ENCODE measurements at places on chromosomes 12 and 14. TPM values are rescaled to one million over a fixed set of nuclear protein-coding genes. Genes with fewer than 3 reads are reported as not detected.

Gene ASIC1
- polyA plus RNA-seq = 9.5 TPM

Gene SIVA1
- 78.9 TPM for polyA plus RNA-seq

Gene ARMH4
- 5.1 TPM for polyA plus RNA-seq

Gene GPR65
- polyA plus RNA-seq = 0.88 TPM

Gene MED6
- 27.5 TPM for polyA plus RNA-seq

Gene ADAM20
- 0.12 TPM for polyA plus RNA-seq

DNA sequence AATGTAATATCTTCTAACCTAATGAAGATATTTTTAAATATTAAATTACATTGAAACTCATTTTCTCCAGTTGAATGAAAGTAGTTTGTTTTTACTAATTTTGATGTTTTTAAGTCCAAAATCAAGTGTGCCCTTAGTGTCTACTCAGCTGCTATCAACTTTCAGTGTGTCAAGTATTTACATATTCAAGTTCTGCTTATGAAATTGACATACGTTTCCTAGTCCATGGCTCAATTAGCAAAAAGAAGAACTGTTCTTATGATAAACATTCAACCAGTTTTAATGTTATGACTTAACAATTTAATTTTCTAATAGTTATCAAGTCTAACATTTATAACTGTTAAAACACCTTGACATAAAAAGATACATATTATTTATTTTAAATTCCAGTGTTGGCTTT lies 137.1 kb downstream of the DUSP6 start:
- DNase-seq = no peak

DNA sequence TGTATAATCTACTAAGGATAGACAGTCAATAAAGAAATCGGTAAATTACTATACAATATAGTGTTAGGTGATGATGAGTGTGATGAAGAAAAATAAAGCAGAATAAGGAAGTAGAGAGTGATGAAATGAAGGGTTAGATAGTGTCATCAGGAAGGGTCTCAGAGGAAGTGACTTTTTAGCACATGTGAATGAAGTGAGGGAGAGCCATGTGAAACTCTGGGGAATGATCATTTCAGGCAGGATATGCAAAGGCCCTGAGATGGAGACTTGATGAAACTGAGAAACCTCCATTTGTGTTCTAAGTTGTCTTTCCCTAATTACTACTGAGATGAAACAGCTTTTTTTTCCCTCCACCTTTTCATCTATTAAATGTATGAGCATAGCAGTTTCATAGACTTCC lies 19.4 kb upstream of the GNPTAB start:
- DNase-seq = no peak

DNA sequence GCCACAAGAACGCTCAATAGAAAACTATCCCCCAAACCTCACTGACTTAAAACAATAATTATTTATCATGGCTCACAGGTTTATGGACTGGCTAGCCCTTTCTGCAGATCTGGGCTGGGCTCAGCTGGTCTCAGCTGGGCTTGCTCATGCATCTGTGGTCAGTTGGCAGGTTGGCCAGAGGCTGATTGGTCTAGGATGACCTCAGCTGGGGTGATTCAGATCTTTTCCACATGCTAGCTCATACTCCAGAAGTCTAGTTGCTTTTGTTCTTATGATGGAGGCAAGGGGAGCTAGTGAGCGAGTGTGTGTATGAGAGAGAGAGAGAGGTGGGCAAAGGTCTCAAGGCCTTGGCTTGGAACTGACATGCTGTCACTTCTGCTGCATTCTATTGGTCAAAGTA lies 181.2 kb upstream of the NRXN3 start:
- no peak for DNase-seq

- DNase-seq = no peak
Measured at GRCh38 chr14:81398196-81398891, 1.8 kb downstream of the STON2 start.

DNA sequence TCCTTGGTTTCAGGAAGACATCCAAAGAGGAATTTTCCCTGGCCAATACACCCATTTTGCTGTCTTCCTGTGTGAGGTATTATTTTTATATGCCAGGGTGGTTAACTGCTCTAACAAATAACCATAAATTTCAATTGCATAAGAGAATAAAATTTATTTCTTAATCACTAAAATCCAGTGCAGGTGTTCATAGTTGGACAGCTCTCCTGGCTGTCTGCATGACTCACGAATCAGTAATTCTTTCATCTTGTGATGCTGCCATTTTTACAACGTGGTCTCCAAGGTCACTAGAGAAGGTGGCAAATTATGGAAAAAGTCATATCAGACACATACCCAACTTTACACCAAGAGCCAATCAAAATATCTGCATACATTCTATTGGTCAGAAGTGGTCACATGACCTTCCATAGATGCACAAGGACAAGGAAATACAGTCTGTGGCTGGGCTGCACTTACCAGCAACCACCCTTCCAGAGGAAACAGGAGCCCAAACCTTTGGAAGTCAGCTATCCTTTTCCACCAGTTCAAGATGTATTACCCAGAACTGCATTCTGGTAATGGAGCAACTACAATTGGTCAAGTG lies 193.5 kb upstream of the PLEKHG7 start:
- DNase-seq = no peak

DNA sequence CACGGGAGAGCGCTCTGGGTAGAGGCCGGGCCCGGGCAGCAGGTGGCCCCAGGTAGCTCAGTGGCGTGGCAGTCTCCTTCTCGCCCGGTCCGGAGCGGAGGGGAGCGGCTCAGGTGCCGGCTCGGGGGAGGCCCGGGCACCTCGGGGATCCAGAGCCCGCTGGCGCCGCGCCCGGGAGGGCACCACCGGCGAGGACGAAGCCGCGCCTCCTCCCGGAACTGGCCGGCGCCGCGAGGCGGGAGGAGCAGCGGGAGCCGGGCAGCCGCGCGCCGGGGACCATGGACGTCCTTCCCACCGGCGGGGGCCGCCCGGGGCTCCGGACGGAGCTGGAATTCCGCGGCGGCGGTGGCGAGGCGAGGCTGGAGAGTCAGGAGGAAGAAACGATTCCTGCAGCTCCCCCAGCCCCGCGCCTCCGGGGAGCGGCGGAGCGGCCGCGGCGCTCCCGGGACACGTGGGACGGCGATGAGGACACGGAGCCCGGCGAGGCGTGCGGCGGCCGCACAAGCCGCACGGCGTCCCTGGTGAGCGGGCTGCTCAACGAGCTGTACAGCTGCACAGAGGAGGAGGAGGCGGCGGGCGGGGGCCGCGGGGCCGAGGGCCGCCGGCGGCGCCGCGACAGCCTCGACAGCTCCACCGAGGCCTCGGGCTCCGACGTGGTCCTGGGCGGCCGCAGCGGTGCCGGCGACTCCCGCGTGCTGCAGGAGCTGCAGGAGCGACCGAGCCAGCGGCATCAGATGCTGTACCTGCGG lies 21.5 kb upstream of the GNS start:
- peak; percentile 18 for DNase-seq

DNA sequence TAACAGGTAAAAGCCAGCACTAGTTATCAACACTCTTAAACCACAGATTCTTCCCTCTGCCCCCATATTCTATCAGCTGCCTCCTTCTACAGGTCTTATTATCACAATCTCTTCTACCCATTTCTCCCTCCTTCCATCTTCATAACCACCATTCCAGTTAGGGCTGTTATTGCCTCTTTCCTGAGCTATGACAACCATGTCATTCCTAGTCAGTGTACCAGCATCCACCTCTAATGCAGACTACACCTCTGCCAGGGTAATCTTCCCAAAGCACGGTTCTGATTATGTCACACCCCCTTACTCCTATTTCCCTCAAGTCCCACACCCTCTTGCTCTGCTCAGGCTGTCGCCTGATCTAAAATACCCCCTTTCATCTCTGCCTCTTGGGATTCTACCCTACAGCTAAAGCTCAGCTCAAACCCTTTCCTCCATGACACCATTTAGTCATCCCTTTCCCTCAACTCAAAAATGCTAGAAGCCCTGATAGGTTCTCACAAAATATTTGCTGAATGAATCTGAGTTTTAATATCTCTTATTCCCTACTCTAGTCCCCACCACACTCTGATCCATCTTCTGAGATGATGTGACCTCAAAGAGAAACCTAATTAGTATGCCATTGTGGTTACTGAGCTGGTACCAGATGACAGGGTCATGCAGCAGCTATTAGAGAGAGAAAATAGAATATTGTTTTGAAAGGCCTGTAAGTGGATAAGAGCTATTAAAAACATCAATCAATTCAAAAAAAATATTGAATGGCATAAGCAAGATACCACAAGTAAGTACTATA lies 11.7 kb downstream of the RACGAP1 start:
- DNase-seq = no peak

DNA sequence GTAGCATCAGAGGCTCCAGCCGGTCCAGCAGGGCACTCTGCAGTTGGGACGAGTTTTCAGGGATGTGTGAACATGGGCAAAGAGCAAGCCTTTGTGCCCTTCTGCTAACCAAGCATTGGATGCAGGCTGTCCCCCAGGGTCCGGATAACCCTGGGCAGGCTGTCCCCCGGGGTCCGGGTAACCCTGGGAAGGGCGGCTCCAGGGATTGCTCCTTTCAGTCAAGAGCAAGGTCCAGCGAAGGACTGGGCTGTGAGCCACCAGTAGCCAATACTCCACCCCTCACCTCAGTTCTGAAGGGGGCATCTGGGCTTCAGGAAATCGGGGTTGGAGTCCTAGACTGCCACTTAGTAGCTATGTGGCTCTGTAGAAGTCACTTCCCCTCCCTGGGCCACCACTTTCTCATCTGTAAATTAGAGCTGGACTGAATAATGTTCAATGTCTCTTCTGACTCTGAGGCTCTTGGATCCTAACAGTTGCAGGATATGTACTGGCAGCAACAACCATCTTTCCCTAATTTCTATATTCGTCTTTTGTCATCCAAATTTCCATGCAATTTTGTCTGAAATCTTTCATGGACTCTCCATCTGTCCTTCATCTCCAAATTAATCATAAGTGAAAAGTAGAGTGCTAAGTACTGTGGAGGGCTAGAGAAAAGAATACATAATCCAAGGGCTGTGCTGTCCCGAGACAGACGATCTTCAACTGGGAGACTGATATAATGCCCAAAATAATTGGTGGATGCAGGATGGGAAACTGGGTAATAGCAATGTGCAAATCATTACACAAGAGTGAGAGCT lies 137.4 kb upstream of the NTF3 start:
- DNase-seq = no peak

- DNase-seq = no peak
Measured at GRCh38 chr12:54301428-54302048, 723 bp upstream of the NFE2 start.

DNA sequence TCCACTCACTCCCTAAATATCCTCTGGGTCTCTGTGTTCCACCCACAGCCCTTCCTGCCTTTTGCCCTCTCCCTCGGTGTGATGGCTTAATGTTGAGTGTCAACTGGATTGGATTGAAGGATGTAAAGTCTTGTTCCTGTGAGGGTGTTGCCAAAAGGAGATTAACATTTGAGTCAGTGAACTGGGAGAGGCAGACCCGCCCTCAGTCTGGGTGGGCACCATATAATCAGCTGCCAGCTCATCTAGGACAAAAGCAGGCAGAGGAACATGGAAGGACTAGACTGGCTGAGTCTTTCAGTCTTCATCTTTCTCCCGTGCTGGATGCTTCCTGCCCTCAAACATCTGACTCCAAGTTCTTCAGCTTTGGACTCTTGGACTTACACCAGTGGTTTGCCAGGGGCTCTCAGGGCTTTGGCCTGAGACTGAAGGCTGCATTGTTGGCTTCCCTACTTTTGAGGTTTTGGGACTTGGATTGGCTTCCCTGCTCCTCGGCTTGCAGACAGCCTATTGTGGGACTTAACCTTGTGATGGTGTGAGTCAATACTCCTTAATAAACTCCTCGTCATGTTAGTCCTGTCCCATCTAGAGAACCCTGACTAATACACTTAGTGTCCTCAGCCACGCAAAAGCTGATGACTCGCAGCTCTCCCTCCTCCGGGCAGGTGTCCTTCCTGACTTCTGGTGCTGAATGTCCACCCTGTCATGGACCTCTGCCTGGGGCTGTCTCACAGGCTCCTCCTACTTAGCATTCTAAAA lies 5.9 kb downstream of the DGLUCY start:
- no peak for DNase-seq

DNA sequence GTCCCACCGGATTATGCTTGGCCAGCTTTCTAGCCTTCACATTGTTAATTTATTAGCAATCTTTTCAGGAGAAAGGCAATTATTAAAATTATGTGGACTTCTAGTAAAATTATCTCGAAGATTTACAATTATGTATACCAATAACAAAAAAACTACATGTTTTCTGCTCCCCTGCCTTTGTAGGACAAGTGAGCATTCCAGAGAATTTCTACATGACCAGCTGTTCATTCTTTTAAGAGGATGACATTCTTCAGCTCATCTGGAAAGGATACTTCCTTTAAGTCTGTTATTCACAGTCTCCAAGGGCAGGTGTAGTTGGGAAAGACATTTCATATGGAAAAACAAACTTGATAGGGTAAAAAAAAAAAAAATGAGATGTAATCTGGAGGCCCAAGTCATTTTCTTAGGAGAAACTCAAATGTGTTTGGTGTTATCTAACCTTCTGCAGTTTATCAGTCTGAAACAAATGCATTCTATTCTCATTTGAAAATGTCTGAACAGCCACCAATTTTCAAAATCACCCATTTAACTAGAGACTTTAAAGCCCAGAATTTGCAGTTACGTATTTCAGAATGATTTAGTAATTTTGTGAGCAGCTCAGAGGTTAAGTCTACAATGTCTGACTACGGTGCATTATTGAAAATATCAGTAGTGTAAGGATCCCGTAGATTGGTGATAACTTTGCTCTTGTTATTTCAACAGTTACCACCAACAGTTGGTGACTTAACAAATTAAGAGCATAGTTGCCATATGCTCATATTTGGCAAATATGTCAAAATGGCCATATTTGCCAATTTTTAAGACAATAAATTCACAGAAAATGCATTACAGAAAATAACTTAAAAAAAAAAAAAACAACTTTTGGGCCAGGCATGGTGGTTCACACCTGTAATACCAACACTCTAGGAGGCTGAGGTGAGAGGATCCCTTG lies 1.8 kb upstream of the PHLDA1 start:
- no peak for DNase-seq

DNA sequence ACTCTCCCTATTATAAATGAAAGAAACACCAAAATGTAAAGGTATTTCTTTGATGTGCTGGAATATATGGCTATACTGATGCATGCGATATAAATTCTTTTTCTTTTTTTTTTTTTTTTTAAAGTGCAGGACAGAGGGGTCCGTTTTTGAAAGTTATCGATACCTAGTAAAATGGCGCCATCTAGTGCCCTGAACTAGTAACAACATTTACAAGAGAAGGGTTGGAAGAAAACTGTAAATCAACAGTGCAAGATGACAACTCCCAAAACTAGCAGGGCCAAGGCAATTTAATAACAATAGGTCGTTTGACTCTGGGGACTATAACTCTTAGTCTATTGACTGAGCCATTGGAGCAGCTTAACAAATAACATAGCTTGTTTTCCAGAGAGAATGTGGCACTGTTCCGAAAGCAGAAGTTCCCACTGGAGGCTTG lies 137.7 kb downstream of the SPTSSA start:
- DNase-seq = peak; percentile 51

DNA sequence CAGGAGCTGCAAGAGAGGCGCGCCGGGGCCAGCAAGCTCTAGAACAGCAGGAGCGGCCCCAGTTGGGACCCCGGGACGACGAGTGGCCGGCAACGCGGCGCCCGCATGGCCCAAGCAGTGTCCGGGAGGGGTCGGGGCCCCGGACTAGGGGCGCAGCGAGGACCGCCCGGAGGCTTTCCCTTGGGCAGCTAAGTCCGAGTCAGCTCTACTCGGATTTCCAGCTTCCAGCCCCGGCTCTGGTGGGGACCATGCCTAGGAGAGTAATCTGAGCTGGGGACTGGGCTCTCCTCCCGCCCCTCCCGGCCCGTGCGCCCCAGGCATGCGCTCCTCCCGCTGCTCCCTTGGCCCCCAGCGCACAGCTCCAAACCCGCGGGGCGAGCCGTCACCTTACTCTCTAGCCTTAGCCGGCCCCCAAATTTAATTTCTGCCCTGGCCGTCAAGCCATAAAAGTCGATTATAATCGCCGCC lies 41.6 kb upstream of the CAPRIN2 start:
- DNase-seq = peak; percentile 49

All from hindlimb muscle (tissue), 1 donor.